NB4 (cell line): ENCODE measurements at places on chromosomes 5 and 9.
A peak's percentile ranks its signal among the peaks of the same experiment; 100 is the strongest.

DNA sequence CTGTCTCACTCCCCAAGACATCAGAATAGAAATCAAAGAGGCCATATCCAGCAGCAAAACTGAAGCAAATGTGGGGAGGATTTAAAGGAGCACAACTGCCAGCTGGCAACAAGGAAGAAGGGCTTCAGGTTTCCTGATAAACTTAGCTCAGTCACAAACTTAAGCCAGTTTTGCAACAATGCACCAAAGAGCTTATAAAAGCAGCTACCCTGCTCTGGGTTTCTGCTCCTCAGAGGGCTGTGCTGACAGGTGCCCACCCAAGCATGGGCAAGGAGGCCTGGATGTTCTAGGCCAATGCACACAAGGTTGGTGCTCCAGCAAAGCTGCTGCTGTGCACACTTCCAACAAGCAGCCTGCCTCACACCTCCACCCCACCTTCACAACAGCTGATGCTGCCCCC is 132.9 kb downstream of the SIL1 start:
- no peak for DNase-seq

DNA sequence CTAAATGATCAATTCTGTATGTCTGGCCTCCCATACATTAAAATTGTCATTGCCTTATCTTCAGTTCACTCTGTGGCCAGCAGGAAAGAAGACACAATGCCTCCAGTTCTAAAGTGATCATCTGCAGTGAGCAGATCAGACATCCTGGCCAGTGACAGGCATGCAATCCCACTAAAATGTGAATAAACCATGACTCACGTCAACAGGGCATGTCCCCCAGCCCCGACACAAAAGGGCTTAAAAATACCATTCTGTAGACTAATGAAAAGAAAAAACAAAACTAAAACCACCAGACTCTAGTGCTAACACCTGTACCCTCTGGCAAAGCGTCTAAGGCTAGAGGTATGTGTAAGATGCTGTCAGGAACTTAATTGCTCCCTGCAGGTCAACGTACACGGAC is 38.5 kb downstream of the DDX31 start:
- no peak for DNase-seq

GRCh38 chr5:4758550-4758949 is 381.6 kb upstream of the ADAMTS16 start:
- peak; percentile 5 for DNase-seq

- peak; percentile 69 for DNase-seq
Observed at GRCh38 chr5:55575815-55576583, 41.2 kb upstream of the PLPP1 start.

- DNase-seq = no peak
Observed at GRCh38 chr5:123605822-123606221, 93.8 kb downstream of the CSNK1G3 start.

DNA sequence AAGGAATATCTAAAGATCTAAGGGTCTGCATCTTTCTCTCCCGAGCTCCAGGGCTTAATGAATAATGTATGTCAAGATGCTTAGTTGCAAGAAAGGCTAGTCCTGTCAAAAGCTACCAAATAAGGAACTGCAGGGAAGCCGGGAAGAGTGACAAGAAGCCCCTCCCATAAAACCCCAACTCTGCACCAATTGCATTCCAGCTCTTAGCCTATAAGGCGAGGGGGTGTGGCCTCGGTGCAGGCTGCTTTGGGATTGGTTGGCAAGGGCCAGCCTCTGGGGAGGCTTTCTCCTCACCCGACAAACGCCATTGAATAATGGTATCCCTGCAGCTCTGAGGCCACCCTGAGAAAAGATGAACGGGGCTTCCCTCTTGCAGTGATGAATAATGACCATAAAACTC is 416.9 kb downstream of the RAB3C start:
- peak; percentile 11 for DNase-seq

GRCh38 chr9:77453825-77454647 is 194.1 kb downstream of the GNA14 start:
- peak; percentile 70 for DNase-seq

GRCh38 chr9:129781981-129782380 is 21.0 kb upstream of the TOR1B start:
- DNase-seq = no peak

DNA sequence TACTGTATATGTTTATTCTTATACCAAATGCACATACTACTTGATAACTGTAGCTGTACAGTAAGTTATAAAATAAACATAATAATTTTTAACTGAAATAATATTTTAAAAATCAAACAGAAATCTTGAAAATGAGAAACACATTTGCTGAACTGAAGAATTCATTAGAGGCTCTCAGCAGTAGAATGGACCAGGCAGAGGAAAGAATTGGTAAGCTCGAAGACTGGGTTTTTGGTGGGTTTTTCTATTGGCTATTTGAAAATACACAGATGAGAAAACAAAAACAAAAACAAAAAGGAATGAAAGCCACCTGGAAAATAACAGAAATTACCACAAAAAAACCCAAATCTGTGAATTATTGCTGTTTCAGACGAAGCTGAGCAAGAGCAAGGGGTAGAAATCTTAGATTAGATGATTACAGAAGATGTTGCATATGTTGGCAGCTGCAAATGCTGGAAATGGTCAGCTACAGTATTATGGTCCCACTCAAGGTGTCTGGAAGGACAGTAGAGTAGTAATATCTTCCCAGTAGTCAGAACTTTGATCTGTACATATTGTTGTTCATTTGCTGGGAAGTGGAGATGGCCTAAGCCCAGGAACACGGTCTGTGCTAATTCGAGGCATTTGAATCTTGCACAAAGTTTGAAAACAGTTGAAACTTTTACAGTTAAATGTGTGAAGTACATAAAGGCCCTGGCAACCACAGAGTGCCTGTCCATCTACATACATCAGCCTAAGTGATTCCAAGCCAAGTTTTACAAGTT is 233.4 kb downstream of the COMMD10 start:
- no peak for DNase-seq

GRCh38 chr9:97640325-97640724 is 6.7 kb downstream of the NCBP1 start:
- DNase-seq = no peak

GRCh38 chr5:68818057-68818695 is 275.6 kb upstream of the SLC30A5 start:
- no peak for DNase-seq

GRCh38 chr9:10701906-10702305 is 89.1 kb upstream of the PTPRD start:
- DNase-seq = no peak

- DNase-seq = no peak
Observed at GRCh38 chr5:150168864-150169263, 2.3 kb downstream of the CDX1 start.

- DNase-seq = no peak
Observed at GRCh38 chr5:54603372-54603771, 85.8 kb downstream of the SNX18 start.

GRCh38 chr5:82753374-82753773 is 323.8 kb downstream of the TMEM167A start:
- DNase-seq = no peak

DNA sequence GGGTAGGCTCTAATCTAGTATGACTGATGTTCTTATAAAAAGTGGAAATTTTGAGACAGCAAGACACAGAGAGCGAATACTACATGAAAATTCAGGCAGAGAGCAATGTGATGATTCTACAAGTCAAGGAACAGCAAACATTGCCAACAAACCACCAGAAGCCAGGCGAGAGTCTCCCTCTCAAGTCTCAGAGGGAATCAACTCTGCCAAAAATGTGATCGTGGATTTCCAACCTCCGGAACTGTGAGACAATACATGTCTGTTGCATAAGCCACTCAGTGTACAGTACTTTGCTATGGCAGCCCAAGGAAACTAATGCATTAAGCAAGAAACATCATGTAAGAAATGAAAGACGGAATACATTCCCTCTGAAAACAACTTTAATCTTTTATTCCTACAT is 52.1 kb upstream of the CCNG1 start:
- DNase-seq = no peak

DNA sequence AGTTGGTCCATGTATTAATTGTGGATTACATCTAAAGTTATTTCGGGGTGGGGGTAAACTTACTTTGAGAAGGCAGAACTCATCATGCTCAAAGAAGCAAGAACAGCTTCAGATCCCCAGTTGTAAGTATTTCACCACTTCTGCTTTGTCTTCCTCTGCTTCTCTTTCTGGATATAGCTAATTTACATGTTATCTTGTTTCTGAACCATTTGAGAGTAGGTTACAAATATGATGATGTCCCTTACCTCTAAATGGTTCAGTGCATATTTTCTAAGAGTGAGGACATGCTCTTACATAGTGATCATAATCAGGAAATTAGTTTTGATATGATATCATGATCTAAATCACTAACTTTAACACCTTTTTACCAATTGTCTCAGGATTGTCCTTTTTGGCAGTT is 11.9 kb downstream of the TRIO start:
- peak; percentile 31 for DNase-seq

DNA sequence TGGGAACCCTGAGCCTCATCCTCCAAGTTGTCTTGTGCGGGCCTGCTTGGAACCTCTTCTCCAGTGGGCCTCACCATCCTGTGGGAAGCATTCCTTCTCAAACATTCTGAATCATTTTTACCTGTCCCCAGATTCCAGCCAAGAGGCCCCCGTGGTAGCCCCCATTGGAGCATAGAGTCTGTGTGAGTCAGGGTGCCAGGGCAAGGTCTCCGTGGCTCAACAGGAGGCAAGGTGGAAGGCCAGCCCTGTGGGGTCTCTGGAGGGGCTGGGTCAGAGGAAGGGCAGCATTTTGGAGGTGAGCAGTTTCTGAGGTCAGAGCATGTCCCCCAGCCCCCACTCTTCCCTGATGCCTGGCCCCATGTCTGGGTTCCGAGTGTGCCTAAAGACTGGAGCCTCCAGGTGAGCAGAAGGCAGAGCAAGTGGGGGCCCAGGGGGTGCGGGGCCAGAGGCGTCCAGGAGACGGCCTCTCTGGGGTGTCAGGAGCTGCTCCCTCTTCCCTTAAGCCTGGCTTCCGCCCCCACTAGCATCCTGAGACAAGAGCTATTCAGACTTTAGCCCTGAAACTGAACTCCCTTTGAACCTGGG is 2.1 kb downstream of the CACNA1B start:
- no peak for DNase-seq

- no peak for DNase-seq
Observed at GRCh38 chr5:32753765-32754164, 42.6 kb downstream of the NPR3 start.

- DNase-seq = no peak
Observed at GRCh38 chr5:127256886-127257597, 33.6 kb upstream of the MEGF10 start.

DNA sequence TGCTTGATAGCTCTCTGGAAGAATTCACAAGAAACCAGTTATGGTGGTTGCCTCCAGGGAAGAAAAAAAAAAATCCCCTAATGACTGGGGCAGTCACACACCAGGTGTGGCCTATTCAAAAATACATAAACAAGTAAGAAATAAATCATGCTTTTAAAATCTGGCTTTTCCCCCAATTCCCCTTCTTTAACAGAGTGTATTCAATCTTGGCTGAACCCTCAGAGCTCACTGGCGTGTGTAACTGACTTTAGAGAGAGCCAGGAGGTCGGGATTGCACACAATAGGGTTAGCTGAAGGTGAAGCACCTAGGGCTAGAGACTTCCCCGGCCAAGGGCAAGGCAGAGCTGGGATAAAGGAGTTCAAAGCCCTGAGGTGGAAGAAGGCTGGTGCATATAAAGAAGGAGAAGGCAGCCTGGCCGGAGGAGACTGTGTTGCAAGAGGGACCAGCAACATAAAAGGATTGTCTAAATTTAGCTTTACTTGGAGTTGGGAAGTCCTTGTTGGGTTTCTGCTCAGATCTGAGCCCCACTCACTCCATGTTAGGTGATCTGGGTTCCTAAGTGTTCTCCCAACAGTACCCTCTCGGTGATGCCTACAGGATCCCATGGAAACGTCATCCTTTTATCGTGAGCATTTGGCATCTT is 19.7 kb downstream of the FNBP1 start:
- no peak for DNase-seq

GRCh38 chr9:4102078-4102477 is 197.8 kb downstream of the GLIS3 start:
- no peak for DNase-seq

GRCh38 chr5:117054911-117055310 is 480.3 kb upstream of the SEMA6A start:
- no peak for DNase-seq

GRCh38 chr9:112925058-112925641 is 34.5 kb upstream of the SLC46A2 start:
- peak; percentile 74 for DNase-seq

GRCh38 chr5:36521838-36522745 is 84.3 kb upstream of the SLC1A3 start:
- DNase-seq = no peak

DNA sequence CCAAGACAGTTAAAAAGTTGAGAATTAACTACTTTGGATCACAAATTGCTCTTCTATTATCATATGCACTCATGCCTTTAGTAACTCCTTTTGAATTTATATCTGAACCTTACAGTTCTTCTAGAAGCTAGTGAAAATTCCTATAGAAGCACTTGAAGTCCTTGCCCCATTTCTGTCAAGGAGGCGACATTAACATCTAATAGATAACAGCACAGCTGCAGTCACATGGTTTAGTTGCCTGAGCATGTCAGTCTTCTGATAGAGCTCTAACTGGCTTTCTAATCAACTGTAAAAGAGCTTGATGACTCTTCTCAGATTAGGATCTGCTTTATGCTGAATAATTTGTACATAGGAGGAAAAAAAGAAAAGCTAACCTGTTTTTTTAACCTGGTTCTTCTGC is 9.0 kb downstream of the RFESD start:
- DNase-seq = no peak

GRCh38 chr5:154514331-154514730 is 36.3 kb upstream of the HAND1 start:
- DNase-seq = no peak

- DNase-seq = no peak
Observed at GRCh38 chr9:72986522-72987116, 33.8 kb upstream of the ALDH1A1 start.

- DNase-seq = no peak
Observed at GRCh38 chr5:92864591-92864990, 716.4 kb downstream of the NR2F1-AS1 start.

DNA sequence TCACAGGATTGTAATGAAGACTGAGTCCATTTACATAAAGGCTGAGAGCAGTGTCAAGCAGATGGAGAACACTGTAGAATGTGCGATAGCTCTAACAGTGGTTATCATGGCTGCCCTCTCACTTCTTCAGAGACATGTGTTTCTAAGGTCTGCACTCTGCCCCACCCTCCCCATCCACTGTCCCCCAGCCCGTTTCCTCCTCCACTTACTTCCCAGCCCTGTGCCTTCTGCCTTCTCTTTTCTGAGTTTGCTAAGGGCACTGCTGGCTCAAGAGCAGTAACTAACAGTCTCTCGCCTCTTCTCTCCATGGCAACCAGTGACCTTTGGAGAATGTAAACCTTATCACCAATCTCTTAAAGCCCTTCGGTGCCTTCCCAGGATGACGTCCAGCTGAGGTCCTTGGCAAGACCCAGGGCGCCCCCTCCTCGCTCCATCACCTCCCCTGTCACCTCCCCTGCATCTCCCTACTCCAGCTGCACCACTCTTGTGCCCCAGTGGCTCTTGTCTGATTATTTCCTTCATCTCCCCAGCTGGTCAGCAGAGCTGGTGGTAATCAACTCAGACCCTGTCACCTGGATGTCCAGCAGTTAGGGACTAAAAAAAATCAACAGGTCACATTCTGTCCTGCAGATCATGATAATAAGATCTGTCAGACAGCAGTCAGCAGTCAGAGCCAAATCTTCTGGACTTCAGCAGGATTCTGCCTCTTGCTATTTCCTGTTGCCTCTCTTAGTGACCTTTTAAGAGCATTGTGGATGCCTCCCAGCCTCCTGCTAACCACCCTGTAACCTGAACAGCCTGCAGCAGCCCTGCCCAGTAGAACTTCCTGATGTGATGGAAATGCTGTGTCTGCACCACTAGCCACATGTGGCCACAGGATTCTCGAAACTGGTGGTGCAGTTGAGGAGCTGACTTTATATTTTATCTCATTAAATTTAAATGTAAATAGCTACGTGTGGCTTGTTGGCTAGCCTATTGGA is 9.0 kb downstream of the FXN start:
- peak; percentile 2 for DNase-seq
